ENCODE measurements at places on chromosomes 11 and 22. TPM values are rescaled to one million over a fixed set of nuclear protein-coding genes. Genes with fewer than 3 reads are reported as not detected.

PDGFD gene
- 19.1 TPM for polyA plus RNA-seq

SRSF8 gene
- polyA plus RNA-seq: 38.1 TPM

CDKN1C gene
- 250 TPM for polyA plus RNA-seq

POLD3 gene
- polyA plus RNA-seq: 13.6 TPM

POTEH gene
- polyA plus RNA-seq: not detected

CD3D gene
- polyA plus RNA-seq: not detected

PNPLA5 gene
- polyA plus RNA-seq: not detected

BDNF gene
- 1.0 TPM for polyA plus RNA-seq

EXT2 gene
- 50.3 TPM for polyA plus RNA-seq

OR51E2 gene
- polyA plus RNA-seq: 0.76 TPM

SLC22A12 gene
- not detected for polyA plus RNA-seq

CASTOR1 gene
- 5.4 TPM for polyA plus RNA-seq

ANGPTL5 gene
- not detected for polyA plus RNA-seq

OR6M1 gene
- not detected for polyA plus RNA-seq
